ENCODE measurements at places on chromosomes 3 and 15.
A peak's percentile ranks its signal among the peaks of the same experiment; 100 is the strongest.

GRCh38 chr15:77029166-77030047, 34.5 kb downstream of the PSTPIP1 start:
- DNase-seq = no peak

GRCh38 chr3:178352326-178353005, 183.8 kb upstream of the KCNMB2 start:
- DNase-seq = no peak

- DNase-seq = no peak
Observed at GRCh38 chr3:62128051-62128450, 245.3 kb downstream of the FEZF2 start.

DNA sequence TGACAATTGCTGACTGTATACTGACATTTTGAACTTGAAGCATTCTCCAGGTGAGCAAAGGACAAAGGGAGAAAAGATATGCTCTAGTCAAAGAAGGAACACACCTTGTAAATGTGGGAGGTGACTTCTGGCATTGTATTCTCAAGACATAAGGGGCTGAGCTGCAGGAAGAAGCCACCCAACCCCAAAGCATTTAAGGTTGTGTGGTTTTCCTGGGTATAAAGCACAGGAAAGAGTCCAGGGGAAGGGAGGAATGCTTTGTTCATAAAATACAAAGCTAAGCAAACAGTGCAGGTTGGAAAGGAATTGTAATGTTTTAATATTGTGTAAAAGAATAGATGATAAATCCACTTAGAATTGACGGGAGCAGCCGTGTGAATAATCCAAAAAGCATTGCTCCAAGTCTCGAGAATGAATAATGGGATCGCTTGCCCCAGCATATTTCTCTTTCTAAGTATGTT, 102.4 kb upstream of the LRIG1 start:
- no peak for DNase-seq

GRCh38 chr15:92277776-92278175, 115.9 kb upstream of the ST8SIA2 start:
- no peak for DNase-seq

- peak; percentile 68 for DNase-seq
Observed at GRCh38 chr3:141940194-141940776, 63.8 kb downstream of the ATP1B3 start.

GRCh38 chr3:83321891-83322290, 1560.4 kb upstream of the GBE1 start:
- DNase-seq = no peak

GRCh38 chr3:99559196-99559595, 79.2 kb upstream of the COL8A1 start:
- DNase-seq = no peak

- no peak for DNase-seq
Observed at GRCh38 chr15:34795267-34796081, at the start of gene ACTC1. ACTC1 (minus strand) TSS chr15:34795549; CDS start chr15:34794808, 741 bp downstream.

GRCh38 chr3:152738656-152739055, 96.3 kb upstream of the P2RY1 start:
- DNase-seq = no peak

GRCh38 chr3:99626417-99626788, 12.0 kb upstream of the COL8A1 start:
- DNase-seq = no peak

- DNase-seq = no peak
Observed at GRCh38 chr15:38823263-38823662, 258.6 kb upstream of the RASGRP1 start.

DNA sequence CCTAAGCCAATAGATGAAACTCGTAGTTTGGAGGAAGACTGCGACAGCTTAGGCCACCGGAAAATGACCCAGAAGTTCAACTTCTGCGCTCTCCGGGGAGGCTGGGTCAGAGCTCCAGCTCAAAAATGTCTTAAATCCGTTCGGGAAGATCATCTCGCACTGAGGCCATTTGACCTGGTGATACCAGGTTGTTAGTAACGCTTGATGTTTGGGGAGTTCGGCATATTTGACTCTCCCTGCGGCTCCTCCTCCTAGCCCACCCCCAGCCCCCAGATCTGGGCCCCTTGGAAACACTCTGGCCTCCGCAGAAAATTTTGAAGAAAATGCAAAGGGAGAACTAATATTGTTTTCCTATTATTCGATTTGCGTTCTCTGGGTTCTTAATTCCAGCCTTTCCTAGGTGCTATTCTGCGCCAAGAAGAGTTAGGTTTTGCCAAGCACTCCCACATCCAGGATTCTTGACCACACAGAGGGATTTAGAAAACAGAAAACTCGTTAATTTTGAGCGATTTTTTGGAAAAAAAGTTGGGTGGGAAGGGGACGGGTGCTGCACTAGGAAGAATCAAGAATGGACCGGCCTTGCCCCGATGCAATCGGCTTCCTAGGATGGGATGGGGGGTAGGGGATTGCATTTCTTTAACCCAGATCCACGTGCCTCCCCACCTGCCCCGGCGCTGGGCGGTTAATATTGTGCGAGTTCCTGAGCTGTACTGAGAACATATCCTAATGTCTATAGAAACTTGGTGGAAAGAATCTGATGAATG, 50.0 kb downstream of the ZIC4 start:
- DNase-seq = no peak

GRCh38 chr15:93200081-93200836, 111.2 kb upstream of the RGMA start:
- DNase-seq = no peak

GRCh38 chr3:150376001-150376848, 31.9 kb upstream of the TSC22D2 start:
- no peak for DNase-seq

DNA sequence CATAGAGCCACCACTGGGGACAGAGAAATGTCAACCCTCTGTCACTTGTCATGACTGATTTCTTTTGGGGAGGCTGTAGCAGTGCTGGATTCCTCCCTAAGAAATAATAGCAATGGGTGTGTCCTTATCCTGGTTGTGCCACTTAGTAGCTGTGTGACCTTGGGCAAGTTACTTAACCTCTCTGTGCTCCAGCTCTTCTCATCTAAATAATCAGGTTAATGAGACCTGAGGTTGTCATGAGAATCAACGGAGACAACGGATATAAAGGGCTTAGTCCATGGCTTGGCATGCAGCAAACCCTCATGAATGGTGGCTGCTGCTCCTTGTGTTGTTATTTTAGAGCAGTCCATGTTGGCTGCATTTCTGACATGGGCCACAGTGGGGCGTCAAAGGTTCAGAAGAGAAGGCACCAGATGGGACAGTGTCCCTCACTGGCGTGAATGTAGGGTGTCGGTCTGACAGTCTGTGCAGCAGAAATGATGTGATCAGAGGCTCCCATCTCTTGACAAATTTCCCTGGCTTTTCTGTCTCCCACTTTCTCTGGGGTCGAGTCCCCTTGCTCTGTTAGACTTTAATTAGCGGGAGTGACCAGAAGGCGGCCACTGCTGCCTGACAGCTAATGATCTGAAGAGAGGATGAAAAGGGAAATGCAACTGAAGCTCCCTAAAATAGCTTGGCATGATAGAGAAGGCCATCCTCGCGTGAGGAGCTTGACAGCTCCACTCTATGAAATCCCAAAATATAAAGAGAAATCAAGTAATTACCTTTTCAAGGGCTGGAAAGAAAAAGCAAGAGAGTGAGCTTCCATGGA, 209.4 kb downstream of the CADPS start:
- DNase-seq = peak; percentile 35

DNA sequence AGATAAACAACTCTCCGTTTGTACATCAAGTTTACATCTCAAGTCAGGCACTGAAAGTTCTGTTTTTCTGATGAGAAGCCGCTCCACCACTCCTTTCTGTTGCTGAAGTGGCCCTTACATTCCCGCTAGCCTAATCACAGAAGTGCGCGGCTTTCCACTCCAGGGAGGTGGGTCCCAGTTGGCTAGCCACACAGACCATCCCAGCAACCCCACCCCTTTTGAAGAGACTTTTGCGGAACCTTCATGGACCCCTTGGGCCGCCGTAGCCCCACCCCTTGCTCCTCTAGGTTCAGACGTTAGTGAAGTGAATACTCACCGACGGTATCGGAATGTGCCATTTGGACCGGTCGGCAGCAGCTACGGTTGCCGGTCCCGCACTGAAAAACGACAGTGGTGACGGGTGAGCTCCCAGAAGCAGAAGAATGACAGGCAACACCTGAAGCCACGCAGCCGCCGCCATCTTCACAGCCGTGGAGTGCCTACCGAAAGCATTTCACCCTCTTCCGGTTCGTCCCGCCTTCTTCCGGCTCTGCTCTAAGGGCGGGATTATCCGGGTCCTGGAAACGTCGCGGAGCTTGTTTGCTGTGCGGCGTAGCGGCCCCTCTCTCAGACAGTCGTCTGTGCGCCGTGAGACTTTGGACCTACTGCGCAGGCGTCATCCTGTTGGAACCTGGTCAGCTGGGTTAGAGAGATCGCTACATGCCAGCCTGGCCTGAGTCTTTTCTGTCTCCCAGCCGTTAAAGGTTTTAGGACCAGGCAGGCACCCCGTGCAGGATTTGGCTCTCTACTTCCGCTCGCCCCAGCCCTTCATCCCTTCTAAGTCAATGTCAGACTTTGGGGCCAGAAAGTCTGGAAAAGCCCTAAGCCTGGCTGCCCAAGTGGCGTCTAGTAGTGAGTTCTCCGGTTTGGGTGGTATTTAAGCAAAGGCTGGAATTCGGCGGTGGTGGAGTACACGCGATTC, at the start of the genes GANC and TMEM87A:
GANC (plus strand) TSS at position 263 of the 961 bp plus-strand sequence. CDS start 1,281 bp downstream, outside the sequence.
TMEM87A (minus strand) TSS at position 495 of the 961 bp plus-strand sequence; CDS start at position 460, 35 bp downstream.
- DNase-seq = peak; percentile 86

DNA sequence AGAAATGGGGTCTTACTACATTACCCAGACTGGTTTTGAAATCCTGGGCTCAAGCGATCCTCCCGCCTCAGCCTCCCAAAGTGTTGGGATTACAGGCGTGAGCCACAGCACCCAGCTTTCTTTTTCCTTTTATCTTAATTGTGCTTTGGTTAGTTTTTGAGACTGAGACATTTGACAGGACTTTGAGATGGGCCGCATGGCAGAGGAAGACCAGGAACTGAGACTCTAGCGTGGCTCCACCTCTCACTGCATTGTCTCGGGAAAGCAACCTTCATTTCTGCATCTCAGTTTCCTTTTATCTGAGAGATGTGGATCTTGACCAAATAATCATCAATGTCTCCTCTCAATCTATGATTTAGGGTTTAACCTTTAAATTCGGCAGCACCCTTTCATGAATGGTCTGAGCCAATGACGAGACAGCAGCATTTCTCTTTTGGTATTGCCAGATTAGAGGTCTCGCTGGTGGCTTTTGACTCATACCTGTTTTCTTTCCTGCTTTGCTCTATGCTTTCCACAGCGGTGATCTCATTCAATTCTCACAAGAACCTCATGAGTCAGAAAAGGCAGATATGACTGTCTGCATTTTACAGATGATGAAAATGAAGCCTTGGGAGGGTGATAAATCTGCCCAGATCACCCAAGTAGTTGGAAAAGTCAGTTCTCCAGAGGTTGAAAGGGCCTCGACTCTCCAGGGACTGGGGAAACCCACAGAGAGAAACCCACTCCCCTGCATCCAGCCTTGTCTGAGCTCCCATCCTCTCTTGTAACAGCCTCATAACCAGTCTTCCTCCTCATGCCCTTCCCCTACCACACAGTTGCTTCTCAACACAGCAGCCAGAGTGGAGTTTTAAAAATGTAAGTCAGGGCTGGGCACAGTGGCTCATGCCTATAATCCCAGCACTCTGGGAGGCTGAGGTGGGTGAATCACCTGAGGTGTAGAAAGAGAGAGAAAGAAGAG, 84.8 kb upstream of the FOXB1 start:
- no peak for DNase-seq

DNA sequence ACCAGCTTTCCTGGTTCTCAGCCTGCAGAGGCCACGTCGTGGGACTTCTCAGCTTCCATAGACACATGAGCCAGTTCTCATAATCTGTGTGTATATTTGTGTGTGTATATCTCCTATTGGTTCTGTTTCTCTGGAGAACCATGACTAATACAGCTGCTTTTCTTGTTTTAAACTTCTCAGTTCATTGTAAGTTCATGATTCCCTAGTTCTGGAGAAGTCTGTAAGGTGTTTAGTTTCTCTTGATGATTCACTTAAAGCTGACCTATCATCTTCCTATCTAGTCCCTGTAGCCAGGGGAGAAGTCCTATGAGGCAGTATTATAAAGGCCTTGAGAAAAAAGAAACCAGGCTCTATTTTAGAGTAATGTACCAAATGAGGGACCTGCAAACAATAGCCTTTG, 147.7 kb downstream of the RYR3 start:
- no peak for DNase-seq

GRCh38 chr15:60399931-60400330, 2.1 kb upstream of the ANXA2 start:
- no peak for DNase-seq

DNA sequence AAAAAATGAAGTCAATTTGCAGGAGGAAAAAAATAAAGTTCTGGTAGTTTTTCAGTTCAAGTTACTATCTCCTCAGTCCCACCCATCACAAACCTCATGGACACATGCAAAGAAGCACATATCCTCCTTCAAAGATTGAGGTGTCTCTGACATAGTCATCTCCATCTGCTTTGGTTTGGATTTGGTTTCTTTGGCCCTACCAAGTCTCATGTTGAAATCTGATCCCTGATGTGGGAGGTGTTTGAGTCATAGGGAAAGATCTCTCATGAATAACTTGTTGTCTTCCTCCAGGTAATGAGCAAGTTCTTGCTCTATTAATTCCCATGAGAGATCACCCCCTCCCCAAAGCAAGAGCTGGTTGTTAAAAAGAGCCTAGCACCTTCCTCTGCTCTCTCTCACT, 446.8 kb downstream of the IGSF11 start:
- no peak for DNase-seq

DNA sequence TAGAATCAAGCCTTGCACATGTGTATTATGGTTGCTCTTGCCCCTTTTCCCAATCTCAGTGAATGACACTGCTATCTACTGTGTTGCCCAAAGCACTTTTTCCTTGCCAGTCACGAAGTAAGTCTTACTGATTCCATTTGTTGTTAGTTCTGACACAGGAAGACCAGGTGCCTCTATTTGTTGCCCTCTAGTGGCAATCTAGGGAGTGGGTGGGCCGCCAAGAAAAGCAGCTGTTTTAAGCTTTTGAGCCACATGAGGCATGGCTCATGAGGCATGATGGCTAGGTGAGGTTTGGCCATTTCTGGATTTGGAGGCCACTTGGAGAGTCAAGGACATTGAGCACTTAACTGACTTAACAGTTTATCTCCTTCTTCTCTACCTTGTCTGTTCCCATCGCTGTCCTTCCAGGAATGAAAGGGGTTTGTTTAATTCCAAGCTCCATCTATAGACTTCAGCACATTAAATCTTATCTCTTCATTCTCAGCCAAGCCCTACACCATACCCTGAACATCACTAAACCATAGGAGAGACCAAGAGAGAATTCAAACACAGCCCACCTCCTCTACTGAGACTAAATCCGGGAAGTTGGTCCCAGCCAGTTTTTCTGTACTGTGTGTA, 103.1 kb downstream of the HCN4 start:
- DNase-seq = no peak

GRCh38 chr3:113212150-113212843, 940 bp downstream of the BOC start:
- no peak for DNase-seq

GRCh38 chr15:99282586-99282985, 31.3 kb downstream of the LRRC28 start:
- DNase-seq = no peak

GRCh38 chr3:15809313-15809712, 11.5 kb upstream of the ANKRD28 start:
- no peak for DNase-seq

DNA sequence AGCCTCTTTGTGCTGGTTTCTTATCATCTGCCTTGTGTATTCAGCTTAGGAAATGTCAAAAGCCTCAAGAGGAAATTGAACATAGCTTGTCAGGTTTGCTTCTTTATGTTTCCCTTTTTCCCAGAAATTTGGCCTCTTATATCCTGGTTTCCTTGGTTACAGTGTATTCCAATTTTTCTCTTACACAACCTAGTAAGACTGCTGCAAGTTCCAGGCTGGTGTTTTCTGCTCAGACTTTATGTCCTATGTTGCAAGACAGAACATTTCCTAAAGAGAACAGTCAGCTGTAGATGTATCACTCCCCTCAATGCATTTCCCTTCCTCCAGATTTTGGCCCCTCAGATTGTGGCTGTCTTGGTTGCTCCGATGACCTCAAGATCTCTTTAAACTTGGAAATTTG, 102.5 kb downstream of the SH3GL3 start:
- no peak for DNase-seq

Data from GOT3 (cell line).